Stimulated activated naive CD8-positive, alpha-beta T cell treated with anti-CD3 and anti-CD28 coated beads, Interleukin-15, Interleukin-2, amounts not matched to agents 100 U/mL and 50 U/mL, for 24 hours (primary cell): ENCODE measurements at places on chromosomes 7 and 10.
A peak's percentile ranks its signal among the peaks of the same experiment; 100 is the strongest.

GRCh38 chr10:101065481-101066145 lies 3.8 kb downstream of the KAZALD1 start:
- DNase-seq: no peak

GRCh38 chr10:104321226-104321625 lies 17.0 kb downstream of the ITPRIP start:
- DNase-seq: no peak

GRCh38 chr7:155702616-155703015 lies 58.2 kb downstream of the RBM33 start:
- DNase-seq: no peak

DNA sequence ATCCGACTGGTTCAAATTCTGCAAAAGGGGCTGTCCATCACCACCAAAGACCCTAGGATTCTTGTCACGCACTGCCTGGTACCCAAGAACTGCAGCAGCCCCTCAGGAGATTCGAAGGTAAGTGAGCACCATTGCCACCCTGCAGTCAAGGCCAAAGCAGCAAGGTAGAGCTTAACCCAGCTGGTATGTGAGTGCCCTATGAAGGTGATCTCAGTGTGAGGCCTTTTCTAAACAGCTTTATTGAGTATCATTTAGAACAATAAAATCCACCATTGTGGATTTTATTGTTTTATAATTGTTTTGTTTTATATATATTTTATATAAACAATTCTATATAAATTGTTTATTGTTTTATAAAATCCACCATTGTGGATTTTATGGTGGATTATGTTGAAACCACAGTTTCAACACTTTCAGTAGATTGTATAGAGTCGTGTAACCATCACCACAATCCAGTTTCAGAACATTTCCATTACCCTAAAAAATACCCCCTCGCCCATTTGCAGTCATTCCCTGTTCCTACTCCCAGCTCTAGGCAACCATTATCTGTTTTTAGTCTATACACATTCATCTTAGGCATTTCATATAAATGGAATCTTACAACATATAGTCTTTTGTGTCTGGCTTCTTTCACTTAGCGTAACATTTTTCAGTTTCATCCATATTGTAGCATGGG lies 20.1 kb upstream of the CALU start:
- no peak for DNase-seq

GRCh38 chr7:377080-378040 lies 87.4 kb downstream of the FOXL3 start:
- DNase-seq: no peak

DNA sequence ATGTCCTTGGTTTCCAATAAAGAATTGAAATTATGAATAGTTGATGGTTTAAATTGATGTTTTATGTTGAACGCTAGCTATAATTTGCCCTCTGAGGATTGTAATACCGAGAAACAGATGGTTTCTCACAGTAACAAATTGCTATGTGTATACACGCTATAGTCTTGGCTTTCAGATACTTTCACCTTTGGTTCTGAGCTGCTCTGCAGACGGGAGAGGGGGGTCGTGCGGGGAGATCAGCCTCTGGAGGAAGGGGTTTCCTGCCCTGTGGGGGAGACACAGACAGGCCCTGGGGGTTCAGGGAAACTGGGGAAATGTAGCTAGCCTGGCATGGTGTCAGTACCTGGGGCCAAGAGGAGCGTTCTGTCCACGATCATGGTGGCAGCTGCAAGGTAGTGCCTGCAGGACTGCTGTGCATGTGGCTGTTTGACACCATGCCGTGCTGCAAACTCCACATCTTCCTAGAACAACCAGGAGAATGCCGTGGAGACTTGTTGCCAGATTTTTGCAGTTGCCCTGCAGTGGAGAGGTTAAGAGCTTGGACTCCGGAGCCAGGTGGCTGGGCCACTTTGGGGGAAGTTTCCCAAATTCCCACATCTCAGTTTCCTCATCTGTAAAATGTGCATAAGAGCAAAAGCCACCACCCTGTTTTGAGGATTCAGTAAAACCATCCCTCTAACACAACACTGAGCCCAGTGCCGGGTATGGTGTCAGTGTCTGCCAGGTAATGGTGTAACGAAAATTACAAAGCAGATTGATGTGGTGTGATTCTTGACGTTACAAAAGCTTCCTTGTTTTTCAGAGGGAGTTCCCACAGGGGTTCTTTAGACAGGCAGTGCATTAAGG lies 167.9 kb downstream of the CUX1 start:
- DNase-seq: no peak

DNA sequence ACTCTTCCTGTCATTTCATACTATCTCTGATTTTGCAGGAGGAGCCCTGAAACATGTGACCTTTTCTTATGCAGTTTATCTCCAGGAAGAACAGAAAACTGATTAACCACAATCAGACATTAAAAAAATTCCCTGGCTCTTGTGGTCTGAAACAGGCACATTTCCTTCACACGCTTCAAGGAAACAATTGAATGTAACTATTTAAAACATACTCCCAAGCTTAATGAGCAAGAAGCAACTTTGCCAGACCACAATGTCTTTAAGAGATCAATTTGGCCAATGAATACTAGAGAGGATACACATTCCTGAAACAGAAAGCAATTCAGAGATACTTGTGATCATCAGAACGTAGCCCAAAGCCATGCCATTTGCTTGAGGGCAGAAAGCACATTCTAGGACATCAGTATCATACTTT lies 65.8 kb downstream of the PIP4K2A start:
- no peak for DNase-seq

DNA sequence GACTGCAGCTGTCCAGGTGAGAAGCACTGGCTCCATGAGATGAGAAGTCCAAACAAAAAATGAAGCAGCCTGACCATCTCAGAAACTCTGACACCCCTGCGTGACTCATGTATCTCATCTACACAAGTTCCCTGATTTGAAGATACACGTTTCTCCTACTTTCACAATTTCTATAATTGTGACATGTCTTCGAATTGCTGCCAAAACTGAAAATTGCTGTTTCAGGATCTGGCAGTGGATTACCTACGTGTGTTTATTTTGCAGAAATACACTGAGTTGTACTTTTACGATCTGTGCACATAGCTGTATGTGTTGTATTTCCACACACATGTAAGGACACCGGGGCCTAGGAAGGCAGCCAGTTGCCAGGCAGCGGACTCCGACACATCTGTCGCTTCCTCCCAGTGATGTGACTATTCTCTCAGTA lies 53.2 kb downstream of the LARP4B start:
- DNase-seq: no peak

- DNase-seq: no peak
Observed at GRCh38 chr10:128992770-128993169, 474.3 kb upstream of the MGMT start.

DNA sequence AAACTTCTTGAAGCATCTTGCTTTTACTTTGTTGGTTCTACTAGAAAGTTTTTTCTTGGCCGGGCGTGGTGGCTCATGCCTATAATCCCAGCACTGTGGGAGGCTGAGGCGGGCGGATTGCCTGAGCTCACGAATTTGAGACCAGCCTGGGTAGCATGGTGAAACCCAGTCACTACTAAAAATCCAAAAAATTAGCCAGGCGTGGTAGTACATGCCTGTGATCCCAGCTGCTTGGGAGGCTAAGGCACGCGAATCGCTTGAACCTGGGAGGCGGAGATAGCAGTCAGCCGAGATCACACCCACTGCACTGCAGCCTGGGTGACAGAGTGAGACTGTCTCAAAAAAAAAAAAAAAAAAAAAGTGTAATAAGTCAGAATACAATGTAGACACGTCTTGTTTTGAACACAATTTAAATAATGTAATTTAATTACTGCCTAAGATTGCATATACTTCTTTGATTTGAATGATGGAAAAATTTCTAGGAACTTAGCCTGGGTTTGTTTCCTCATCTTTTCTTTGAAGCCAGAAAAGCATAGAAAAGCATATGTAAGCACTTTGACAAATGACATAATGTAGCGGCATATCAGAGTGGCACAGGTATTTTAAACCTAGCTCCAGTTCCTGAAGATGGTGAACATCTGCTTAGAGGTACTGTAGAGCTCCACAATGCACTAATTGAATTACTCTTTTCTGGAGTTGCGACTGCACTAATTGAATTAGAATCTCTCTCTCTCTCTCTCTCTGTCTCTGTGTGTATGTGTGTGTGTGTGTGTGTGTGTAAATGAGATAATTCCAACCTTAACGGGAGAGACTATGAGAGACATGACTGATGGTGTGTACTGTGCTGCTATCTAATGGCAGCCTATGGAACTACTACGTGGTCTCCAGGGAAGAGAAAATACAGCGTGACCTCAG lies 87.8 kb downstream of the BTRC start:
- DNase-seq: no peak

- DNase-seq: no peak
Observed at GRCh38 chr10:77832238-77832637, 94.3 kb downstream of the DLG5 start.

GRCh38 chr10:6396652-6397051 lies 183.4 kb downstream of the PRKCQ start:
- DNase-seq: no peak

GRCh38 chr10:24731942-24732341 lies 8.3 kb upstream of the ARHGAP21 start:
- DNase-seq: no peak

- no peak for DNase-seq
Observed at GRCh38 chr7:4768597-4769569, 6.5 kb upstream of the AP5Z1 start.

DNA sequence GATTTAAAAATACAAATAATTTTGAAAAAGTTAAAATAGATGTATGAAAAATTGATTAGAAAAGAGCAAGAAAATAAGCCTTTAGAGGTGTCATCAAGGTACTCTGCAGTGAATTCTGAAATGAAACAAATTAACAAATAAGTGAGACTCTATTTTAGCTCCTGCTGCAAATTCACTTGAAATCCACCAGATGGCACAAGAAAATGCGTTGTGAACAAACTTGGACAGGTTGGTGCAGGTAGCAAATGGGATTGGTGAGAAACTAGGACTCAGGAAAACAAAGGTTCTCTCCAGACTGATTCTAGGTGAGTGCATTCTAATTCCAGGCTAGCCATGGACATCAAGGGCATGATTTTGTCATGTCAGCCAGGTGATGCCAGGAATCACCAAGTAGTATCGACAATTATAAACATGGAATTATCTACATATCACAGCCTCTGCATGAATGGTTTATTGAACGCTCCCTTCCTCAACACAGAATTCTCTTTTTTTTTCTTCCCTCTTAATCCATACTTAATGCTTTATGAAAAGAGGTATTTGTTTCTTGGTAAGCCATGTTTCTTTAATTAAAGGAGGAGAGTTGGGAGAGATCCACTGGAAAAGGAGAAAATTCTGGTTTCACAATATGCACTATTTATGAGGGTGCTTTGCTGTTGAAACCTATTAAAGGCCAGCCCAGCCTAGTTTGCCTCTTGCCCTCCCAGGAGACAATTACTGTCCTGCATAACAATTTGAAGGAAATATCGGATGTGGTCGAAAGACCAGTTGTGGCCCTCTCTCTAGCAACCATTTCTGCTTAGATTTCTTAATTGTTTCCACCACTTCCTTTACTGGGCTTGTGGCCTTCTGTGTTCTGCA lies 118.1 kb downstream of the ZNF365 start:
- DNase-seq: no peak

- DNase-seq: no peak
Observed at GRCh38 chr10:81696609-81697388, 178.2 kb upstream of the NRG3 start.

GRCh38 chr10:88805361-88805760 lies 2.8 kb downstream of the LIPM start:
- no peak for DNase-seq

- no peak for DNase-seq
Observed at GRCh38 chr7:129127601-129128000, 16.9 kb upstream of the TSPAN33 start.

DNA sequence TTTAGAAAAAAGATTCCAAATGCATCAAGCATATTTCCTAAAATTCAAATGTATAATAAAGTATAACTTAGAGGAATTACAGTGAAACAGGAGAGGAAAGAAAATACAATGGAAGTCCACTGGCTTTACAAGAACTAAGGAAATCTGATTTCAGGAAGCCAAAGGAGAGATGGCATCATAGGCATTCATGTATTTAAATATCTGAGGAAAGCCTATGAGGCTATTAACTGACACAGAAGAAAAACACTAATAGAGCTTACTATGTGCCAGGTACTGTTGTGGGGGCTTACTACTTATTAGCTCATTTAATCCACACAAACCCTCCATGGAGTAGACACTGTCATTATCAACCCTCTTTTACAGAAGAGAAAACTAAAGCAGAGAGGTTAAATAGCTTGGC lies 92.2 kb downstream of the SRPK2 start:
- no peak for DNase-seq

- no peak for DNase-seq
Observed at GRCh38 chr7:34652809-34653208, 5.2 kb upstream of the NPSR1 start.

- peak; percentile 40 for DNase-seq
Observed at GRCh38 chr10:22681783-22682183, 32.6 kb downstream of the PIP4K2A start.

DNA sequence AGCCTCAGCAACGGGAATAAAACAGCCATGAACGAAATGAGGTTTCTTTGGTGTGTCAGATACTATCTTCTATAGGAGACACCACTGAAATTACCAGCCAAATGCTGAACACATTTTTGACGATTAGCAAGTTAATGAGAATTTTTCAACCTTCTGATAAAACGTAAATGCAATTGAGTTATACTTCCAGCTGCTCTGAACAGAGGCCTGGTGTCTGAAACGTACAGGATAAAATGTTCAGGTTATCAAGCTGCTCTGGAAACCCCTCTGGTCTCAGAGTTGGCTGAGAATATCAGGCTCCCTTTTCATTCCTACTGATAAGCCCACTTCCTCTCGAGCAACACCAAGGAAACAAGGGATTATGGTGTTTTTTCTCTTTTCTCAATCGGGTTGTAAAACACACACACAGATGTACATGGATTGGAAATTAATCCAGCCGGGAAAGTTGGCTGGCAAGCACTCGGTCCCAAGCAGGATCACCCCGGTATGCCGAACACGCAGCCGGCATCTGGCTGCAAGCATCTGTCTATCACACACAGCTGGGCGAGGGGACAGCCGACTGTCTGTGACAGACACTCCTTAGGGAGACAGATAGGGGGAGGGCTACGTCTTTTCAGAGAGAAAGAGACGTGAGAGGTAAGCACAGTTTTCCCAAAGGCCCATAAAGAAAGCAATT lies 171.8 kb downstream of the PRKAG2 start:
- DNase-seq: no peak

DNA sequence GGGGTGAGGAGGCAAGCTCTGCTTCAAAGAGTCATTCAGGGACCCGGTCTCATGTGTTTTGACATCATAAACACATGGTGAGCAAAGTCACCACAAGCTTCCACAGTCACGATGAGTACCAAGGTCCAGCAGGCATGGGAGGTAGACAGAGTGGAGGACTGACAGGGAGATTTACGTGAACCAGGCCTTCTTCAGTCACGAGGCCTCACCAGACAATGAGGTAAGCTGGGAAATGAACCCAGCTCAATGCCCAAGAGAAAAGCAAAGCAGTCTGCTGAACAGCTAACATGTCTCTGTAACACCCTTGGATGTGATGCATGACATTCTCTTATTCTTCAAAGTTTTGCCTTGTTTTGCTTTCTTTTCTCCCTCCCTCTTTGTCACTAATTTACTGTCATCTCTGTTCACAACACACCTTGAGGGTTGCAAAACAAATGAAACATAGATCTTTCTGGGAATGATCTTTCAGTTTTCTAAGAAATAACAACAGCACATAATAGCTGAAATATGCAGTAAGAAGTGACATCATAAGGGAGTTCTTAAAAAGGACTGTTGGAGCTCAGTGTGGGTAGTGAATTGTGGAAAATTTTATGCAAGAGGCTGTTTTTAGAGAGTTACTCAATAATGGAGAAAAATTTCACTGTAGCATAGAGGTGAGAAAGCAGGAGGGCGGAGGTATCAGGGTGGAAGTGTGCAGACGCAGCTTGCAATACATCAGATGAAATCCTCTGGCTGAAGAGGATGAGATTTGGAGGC lies 9.0 kb downstream of the PPP1R17 start:
- DNase-seq: no peak
